ENCODE measurements at places on chromosomes 1 and 21.

DNA sequence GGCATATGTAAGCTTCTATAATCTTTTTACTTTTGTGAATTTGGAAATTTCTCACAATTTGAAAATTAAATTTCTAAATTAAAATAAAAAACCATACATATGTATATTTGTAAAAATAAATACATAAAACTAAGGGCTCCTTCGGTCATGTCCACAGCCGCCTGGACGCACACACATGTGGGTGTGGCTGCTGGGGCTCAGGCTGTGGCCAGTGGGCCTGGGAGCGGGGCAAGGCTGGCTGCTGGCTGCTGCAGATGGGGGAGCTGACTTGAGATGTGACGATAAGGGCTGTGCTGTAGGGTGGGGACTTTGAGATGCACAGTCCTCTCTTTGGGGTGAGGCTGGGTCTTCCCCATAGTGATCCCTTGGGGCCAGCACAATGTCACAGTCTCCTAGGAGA lies 4.8 kb downstream of the RER1 start:
- DNase-seq: no peak

DNA sequence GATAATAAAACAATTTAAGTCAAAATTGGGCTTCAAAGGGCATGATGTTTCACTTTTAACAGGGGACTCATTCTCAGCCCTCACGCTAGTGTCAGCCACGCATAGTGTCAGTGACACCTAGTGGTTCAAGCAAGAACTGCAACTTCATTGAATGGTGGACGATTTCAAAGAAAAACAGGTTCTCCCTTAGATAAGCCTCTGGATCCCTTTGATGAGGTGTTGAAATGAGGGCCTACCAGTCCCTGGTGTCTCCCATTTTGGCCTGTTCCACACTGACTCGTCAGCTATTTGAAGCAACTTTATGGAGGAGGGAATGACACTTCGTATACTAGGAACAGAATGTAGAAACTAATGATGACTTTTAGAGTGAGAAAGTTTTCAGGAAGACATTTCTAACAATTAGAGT lies 56.2 kb downstream of the FCRL5 start:
- peak; percentile 40 for DNase-seq

DNA sequence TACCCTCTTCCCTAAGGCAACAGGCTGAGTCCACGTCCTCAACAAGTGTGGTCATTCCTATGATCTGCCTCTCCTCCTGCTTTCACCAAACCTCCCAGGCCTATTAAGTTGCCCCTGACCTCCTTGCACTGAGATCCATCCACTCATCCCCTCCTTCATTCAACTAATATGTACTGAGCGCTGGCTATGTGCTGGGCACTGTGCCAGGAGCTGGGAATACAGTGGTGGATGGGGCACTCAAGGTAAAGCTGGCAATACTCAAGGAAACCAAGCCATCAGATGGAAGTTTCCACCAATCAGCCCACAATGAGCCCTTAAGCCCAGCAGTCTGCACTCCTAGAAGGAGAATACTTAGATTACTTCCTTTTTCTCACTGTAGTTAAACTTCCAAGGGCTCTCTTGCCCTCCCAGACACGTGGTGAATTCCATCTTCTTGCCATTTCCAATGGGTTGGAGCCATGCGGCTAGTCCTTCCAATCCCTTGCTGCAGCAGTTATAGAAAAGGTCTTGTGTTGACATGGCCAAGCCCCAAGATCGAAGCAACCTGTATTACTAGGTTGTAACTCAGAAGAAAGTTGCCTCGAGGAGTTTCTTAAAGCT lies 279.9 kb upstream of the RUNX1 start:
- no peak for DNase-seq

DNA sequence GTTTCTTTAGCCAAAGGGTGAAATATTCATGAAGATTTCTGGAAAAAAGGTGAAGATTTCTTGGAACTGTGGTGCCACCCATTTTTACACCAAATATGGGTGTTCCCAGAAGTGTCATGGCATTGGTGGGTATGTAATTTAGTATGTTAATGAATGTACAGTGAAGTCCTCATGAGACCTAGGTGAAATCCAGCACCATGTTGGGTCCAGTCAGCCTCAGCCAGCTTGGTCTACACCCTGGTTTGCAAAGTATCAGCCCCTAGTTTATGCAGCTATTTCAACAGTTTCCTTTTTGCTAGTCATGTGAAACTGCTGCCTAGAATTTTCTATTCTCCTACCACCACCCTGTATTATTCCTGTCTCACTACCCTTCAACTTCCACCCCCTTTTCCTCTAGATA lies 63.1 kb upstream of the CXADR start:
- DNase-seq: no peak

GRCh38 chr1:210726621-210727020 lies 397.9 kb downstream of the HHAT start:
- DNase-seq: peak; percentile 43

GRCh38 chr21:41831453-41831831 lies 47.7 kb downstream of the PRDM15 start:
- DNase-seq: no peak

GRCh38 chr1:39173119-39173994 lies 31.1 kb upstream of the MACF1 start:
- no peak for DNase-seq

- DNase-seq: no peak
Measured at GRCh38 chr1:119815928-119816327, 4.7 kb upstream of the REG4 start.

- DNase-seq: no peak
Measured at GRCh38 chr1:225822655-225823403, 12.9 kb downstream of the EPHX1 start.

GRCh38 chr1:227356620-227357146 lies 38.4 kb upstream of the CDC42BPA start:
- DNase-seq: no peak

GRCh38 chr1:50196081-50196480 lies 87.4 kb downstream of the ELAVL4 start:
- no peak for DNase-seq

DNA sequence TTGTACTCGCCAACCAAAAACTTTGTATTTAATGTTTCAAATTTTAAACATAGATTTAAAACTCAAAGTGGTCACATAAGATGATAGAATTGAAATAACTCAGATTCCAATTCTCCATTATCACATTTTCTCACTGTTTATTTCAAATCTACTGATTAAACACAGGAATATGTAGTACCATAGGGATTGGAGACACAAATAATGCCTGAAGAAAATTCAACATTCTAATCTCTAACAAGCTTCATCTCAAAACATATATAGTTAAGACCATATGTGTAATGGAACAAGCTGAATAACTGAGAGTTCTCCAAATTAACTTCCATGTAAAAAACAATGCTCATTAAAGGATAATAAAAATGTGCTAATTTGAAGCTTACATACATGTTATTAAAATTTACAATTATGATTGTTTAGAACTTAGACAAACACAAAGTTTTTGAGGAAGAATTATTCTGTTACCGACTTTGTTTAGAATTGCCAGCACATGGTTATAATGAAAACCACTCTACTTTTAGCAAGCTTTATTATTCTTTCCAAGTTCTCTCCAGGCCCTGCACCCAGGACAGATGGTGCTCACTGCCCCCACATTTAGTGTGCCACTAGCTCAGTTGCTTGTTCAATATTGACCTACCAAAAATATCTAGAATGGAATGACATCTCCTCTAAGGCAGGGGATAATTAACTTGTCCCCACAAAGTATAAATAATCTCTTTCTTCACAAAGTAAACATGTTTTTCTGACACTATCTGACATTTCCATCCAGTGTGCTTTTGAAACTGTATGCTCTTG lies 467.2 kb downstream of the TTLL7 start:
- DNase-seq: no peak

- no peak for DNase-seq
Measured at GRCh38 chr21:37623183-37623582, 256.6 kb downstream of the DYRK1A start.

DNA sequence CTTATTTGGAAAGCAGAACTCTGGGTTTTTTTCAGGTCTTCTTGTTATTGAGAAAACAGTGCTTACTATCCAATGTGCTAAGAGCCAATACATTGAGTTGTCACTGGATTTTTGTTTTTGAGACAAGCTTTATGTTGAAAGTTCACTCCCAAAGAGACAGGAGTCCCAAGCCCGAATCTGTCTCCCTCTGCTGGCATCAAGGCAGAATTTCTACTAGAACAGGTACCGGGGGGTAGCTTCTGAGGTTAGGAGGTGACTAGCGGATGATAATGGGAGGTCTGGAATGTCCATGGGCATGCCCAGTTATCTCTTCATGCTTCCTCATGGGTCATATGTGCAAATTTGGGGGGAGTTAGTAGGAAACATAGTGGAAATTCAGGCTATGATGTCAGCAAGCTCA lies 25.1 kb downstream of the ZNF124 start:
- DNase-seq: no peak

DNA sequence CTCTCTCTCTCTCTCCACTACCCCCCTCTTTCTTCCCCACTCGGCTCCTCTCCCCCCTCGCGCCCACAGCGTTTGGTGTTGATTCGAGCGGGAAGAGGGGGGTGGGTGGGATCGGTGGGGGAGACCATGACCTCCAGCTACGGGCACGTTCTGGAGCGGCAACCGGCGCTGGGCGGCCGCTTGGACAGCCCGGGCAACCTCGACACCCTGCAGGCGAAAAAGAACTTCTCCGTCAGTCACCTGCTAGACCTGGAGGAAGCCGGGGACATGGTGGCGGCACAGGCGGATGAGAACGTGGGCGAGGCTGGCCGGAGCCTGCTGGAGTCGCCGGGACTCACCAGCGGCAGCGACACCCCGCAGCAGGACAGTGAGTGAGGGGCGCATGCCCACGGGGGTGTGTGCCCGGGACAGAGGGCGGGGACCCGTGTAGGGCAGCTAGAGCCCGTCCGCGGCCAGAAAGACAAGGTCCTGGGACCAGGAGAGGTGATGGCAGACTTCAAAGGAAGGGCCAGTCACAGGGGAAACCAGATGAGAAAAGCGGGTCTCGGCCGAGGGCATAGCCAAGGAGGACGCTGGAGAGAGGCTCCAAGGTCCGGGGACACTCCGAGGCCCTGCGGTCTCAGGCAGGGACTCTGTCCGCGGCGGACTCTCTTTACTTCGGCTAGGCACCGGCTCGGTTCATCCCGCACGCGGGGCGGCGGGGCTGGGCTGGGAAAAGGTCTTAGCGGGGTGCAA lies at the start of gene PRRX1:
Gene PRRX1 (plus strand): TSS at position 39 of the 735 bp plus-strand sequence. CDS start 88 bp downstream, at position 127.
- DNase-seq: no peak

DNA sequence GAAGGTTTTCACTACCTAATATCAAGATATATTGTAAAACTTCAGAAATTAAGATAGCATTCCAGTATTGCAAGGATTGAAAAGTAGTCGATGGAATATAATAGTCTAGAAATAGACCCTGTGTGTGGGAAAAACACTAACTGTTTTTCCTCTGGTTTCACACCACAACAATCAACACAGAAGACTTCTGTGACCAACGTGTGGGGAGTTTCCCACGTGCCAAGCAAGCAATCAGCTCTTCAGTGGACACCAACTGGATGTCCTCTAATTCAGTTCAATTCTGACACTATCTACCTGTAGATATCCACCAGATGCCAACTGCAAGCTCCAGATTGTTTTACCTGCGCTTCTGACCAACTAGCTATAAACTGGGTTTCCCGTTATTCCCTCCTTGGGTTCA lies 12.1 kb downstream of the CD244 start:
- DNase-seq: no peak

DNA sequence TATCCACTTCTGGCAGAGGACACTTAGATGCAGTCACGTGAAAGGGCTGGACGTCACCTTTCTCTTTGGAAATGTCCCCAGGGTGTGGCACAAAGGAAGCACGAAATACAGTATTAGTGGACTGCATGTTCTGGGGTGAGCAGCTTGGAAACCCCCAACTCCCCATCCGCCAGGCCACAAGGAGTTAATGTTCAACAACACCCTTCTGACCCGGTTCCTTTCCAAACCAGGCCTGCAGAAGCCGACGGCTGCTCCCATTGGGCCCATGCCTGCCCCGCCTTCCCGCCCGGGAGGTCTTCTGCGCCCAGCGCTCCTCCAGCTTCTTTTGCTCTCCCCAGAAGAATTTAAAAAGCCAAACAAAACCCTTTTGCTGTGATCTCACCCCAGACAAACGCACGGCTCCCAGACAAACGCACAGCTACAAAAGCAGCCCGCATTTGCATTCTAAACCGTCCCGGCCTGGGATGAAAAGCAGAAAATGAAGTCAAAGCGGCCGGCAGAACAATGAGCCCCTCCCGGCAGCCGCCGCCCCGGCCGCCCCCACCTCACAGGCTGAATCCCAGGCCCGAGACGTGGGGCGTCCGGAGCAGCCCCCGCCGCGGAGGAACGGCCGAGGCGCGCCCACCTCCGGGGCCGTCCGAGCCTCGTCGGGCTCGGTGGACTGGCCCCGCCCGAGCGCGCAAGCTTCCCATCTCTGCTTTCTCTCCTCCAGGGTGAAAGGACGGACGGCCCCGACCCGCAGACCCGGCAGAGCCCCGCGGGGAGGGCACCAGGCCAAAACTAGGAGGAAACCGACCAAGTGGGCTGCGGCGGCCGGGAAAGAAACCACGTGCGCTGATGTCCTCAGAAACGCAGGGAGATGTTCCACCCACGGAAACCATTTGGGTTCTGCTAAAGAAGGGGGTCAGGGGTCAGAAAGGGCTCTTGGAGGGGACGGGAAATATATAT lies 101.9 kb downstream of the PLPP3 start:
- DNase-seq: peak; percentile 24

DNA sequence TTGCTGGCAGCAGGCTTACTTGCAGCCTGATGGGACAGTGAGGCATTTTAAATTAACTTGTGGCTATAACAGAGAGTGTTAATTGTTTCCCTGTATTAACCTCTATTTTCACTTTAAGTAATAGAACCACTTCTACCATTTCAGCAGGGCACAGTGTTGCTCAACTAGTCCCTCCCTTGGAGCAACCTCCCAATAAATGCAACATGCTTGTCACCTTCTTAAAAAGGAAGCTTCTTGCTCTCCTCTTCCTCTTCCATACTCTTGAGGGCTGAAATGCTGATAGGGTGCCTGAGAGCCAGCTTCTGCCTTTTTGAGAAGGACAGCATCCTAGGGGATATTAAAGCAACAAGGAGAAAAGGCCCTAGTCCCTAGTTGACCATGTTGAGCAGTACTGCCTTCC lies 52.1 kb downstream of the C4BPA start:
- DNase-seq: no peak

DNA sequence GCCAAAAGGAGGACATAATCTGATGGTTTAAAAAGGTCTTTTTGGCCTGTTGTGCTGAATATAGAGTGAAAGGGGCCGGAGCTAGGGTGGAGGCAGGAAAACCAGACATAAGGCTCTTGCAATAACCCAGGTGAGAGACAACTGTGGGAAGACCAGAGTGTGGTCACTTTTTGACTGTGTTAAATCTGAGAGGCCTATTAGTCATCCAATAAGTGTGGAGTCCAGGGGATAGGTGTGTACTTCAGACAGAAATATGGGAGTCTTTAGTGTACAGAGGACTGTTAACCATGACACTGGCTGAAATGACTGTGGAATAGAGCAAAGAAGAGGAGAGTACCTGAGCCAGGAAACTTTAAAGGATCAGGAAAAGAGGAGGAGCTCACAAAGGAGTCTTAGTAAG lies 89.3 kb downstream of the VAV3 start:
- no peak for DNase-seq

- no peak for DNase-seq
Measured at GRCh38 chr1:8679395-8679800, 138.0 kb downstream of the RERE start.

DNA sequence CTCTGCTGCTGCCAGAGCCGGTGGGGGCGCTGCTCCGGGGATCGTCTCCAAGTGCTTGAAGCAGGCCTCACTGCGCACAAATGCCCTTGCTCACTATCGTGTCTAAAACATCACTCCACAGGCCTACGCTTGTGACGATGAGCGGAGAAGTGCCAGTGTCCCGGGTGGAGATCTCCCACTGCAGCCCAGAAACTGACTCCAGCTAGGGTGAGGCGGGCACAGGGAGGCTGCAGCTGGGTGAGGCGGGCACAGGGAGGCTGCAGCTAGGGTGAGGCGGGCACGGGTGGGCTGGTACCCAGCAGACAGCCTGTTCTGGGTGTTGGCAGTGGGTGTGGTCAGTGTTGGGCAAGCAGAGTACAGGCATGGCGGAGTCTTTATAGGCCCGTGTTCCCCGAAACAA lies 22.7 kb upstream of the PDXK start:
- no peak for DNase-seq

Measured in progenitor cell of endocrine pancreas (in vitro differentiated cells).